ENCODE measurements at places on chromosomes 7 and 10. TPM values are rescaled to one million over a fixed set of nuclear protein-coding genes. Genes with fewer than 3 reads are reported as not detected.

The PNLIPRP1 gene
- total RNA-seq = not detected

The FOXP2 gene
- 0.02 TPM for total RNA-seq

The CFAP69 gene
- not detected for total RNA-seq

The MICALL2 gene
- 1.8 TPM for total RNA-seq

The ASB15 gene
- not detected for total RNA-seq

The GGCT gene
- 76.1 TPM for total RNA-seq

- H3K27ac ChIP-seq = no peak overlapping the region
- no peaks in the 10 kb centered on the region for H3K36me3 ChIP-seq
- H3K27me3 ChIP-seq = no peaks in the 10 kb centered on the region
These were observed 113.2 kb downstream of the MICALL2 start for GRCh38 chr7:1345796-1346755.

DNA sequence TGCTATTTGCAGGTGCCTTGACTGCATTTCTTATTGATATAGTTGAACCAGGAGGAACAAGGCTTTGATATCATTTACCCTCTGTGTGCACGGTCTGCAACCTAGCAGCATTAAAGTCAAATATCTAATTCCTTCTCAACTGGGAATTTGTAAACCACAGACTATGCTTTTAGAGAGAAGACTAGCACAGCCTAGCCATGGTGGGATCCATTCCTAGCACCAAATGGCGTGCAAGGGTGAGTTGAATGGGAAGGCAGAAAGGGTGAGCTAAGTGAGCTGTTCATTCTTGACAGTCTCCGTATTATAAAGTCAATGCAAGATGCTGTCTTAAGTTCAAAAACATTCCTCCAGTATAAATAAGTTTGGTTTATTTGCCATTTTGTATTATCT is 2.9 kb downstream of the ZNF365 start:
- no peak overlapping the region for H3K27ac ChIP-seq
- DNase-seq = no peak
- peaks cover 40% of the 10 kb centered on the region for H3K27me3 ChIP-seq
- H3K4me1 ChIP-seq = peaks cover 6% of the 10 kb centered on the region
- no peaks in the 10 kb centered on the region for H3K36me3 ChIP-seq

- H3K27ac ChIP-seq = no peak overlapping the region
- no peaks in the 10 kb centered on the region for H3K27me3 ChIP-seq
- H3K4me3 ChIP-seq = no peak overlapping the region
- H3K4me1 ChIP-seq = no peaks in the 10 kb centered on the region
- no peaks in the 10 kb centered on the region for H3K36me3 ChIP-seq
- DNase-seq = no peak
These were observed 665.4 kb downstream of the AUTS2 start for GRCh38 chr7:70263471-70264255.

DNA sequence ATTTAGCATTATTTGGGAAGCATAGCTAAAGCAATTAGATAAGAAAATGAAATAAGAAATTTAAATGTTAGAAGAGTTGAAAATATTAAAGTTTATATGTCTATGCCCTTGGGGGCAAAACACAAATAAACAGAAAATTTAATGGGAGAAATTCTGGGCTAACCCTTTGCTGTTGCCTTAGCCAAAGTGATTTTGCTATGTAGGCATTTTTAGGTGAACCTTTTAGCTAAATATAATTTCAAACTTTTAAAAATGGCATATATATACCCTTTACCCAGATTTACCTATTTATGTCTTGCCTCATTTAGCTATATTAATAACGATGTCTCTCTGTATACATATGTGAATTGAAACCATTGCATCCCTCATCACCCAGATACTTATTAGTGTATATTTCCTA is 20.1 kb downstream of the NFE2L3 start:
- peaks cover 48% of the 10 kb centered on the region for H3K36me3 ChIP-seq
- no peak overlapping the region for H3K27ac ChIP-seq
- no peaks in the 10 kb centered on the region for H3K27me3 ChIP-seq
- no peak for DNase-seq
- H3K4me1 ChIP-seq = peaks cover 44% of the 10 kb centered on the region

DNA sequence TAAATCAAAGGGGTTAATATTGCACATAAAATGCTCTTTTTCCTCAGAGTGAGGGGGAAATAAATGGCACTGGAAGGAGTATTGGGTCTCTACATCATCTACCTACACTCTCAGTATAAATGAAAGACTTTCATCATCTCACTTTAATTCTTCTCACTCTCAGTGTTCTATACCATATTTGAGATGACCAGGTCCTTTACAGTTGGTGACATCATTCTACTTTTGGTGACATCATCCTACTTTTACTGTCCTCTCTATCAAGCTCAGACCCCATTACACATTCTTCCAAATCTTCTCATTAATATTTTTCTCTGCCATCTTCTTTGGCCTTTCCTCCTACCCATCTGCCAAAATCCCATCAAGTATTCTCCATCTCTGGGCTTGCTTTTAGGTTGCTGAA is 74.6 kb upstream of the TMEM106B start:
- H3K4me3 ChIP-seq = no peak overlapping the region
- no peaks in the 10 kb centered on the region for H3K36me3 ChIP-seq
- H3K27ac ChIP-seq = no peak overlapping the region
- no peaks in the 10 kb centered on the region for H3K27me3 ChIP-seq

GRCh38 chr7:144027070-144027469 is 21.7 kb upstream of the OR2A5 start:
- H3K27me3 ChIP-seq = peaks cover 6% of the 10 kb centered on the region
- no peak for DNase-seq
- no peaks in the 10 kb centered on the region for H3K36me3 ChIP-seq

GRCh38 chr7:108324053-108325038 is 131.9 kb downstream of the NRCAM start:
- no peak for DNase-seq
- no peak overlapping the region for H3K27ac ChIP-seq
- no peak overlapping the region for H3K4me3 ChIP-seq
- H3K36me3 ChIP-seq = no peaks in the 10 kb centered on the region
- peaks cover 2% of the 10 kb centered on the region for H3K4me1 ChIP-seq

GRCh38 chr7:158760445-158760764 is 55.8 kb upstream of the NCAPG2 start:
- no peaks in the 10 kb centered on the region for H3K27me3 ChIP-seq
- H3K36me3 ChIP-seq = peaks cover 71% of the 10 kb centered on the region
- DNase-seq = no peak
- peaks cover 5% of the 10 kb centered on the region for H3K4me1 ChIP-seq
- H3K27ac ChIP-seq = no peak overlapping the region

- H3K27ac ChIP-seq = no peak overlapping the region
- peaks cover 8% of the 10 kb centered on the region for H3K4me1 ChIP-seq
- no peak overlapping the region for H3K4me3 ChIP-seq
These were observed 55.3 kb downstream of the KIF5B start for GRCh38 chr10:32000937-32001336.

- H3K4me1 ChIP-seq = no peaks in the 10 kb centered on the region
- DNase-seq = no peak
- H3K4me3 ChIP-seq = no peak overlapping the region
- no peak overlapping the region for H3K27ac ChIP-seq
- peaks cover 2% of the 10 kb centered on the region for H3K27me3 ChIP-seq
These were observed 79.6 kb downstream of the TNS3 start for GRCh38 chr7:47502240-47502877.

DNA sequence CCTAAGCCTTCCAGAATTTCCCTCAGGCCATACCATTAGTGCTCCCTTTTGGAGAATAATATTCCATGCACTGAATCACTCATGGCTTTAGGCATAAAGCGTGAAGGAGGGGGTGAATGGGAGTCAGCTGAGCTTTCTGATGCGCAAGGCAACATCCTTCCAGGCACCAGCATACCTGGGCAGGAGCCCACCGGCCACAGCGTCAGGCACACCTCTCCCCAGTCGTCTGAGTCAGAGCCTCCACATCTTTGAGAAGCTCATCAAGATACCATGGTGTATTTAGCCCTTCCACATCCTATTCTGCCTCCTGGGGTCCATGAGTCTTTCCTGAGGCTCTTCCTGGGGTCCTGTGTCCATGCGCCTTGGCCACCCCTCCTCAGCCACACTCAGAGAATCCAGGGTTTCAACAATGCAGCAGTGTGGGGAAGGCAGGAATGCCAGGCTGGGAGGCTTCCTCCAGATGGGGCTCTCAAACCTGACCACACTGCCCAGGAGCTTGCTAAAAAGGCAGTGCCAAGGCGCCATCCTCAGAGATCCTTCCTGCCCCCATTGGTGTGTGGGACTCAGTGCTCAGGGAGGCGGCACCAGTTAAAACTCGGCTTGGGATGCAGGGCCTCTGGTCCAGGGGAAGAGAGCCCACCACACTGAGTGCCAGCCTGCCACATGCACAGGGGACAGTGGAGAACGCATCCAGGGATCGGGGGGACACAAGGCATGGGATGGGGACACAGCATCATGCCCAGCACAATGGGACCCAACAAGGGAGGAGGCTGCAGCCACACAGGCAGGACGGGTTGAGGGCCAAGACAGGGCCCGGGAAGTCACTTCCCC is 31.6 kb downstream of the RASGEF1A start:
- peaks cover 15% of the 10 kb centered on the region for H3K4me1 ChIP-seq
- H3K27ac ChIP-seq = no peak overlapping the region
- no peak for DNase-seq
- H3K27me3 ChIP-seq = peaks cover 17% of the 10 kb centered on the region

All from activated CD4-positive, alpha-beta T cell treated with anti-CD3 and anti-CD28 coated beads, Interleukin-2, amount 10 ng/mL, durations not matched to agents 24 days and 14 days (primary cell).